ENCODE measurements at places on chromosomes 1 and 21.

DNA sequence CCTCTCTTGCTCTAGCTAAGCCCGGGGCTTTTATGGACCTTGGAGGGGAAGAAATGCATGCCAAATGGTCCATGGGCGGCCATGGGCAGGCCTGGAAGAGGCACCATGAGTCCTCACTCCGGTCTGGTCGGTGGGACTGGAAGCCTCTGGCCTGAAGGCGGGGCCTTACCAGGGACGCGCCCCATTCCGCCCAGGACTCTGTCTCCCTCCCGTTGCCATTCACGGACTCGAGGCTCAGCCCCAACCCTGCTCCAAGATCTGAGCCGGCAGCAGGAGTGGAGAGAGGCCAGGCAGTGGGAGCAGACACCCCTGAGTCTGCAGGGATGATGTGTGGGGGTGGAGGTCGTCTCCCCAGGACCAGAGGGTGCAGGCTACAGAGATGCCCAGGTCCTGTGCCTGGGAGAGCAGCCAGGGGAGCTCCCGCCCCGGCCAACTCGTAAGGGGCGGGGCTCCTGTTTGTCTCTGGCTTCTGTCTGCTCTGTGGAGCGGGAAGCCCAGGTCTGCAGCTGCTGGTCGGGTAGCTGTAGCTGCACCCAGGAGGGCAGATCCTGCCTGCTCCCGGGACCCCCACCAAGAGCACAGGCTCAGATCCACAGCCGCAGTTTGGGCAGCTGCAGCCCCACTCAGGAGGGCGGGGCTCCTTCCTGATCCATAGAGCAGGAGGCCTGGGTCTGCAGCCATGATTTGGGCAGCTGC, 8.3 kb upstream of the KANK4 start:
- DNase-seq, result no peak

GRCh38 chr21:23968008-23968407, 1639.3 kb downstream of the MRPL39 start:
- no peak for DNase-seq

DNA sequence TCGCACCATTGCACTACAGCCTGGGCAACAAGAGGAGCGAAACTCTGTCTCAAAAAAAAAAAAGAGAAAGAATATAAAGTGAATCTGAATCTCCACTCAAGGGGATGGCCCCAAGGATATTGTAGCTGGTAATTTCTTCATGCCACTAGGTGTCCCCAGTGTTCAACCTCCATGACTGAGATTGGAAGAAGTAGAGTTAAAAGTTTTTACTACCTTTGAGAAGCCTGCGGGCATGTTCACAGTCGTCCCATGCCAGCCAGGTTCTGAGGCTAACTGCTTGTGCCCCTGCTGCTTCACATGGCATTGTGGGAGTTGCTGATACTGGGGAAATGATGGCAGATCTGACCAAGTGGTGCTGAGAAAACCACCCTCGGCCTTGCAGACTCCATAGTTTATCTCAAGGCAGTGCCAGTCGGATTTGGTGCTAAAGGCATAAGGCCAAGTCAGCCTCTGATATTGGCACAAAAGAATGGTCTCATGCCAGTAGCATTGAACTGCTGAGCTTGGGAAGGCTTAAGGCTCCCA, 10.8 kb upstream of the SHISA4 start:
- no peak for DNase-seq

DNA sequence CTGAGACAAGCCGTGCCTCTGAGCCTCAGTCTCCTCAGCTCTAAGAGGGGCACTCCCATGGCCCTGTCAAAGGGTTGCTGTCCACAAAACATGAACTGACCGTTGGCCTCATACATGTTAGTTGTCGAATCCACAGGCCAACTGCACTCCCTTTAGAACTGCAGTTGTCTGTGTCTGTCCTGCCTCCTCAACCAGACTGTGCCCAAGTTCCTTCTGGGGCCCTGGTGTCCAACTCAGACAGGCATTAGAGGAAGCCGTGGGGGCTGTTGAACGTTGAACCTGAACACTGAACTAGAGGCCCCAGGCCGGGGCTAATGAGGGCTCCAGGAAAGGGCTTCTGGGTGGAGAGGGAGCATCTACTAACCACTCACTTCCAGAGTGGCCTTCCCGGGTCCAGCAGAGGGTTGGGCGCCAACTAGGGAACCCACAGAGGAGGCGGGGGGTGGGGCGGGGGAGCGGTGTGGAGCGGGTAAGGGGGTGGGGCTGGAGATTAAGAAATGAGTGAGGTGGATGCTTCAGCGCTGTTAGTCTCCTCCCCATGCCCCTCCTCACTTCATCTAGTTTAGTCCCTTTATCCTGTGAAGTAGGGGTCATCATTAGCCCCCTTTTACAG, at the start of gene RAB42:
TSS of gene RAB42 (plus strand) at position 558 of the 613 bp plus-strand sequence. CDS start 247 bp downstream, outside the sequence.
- no peak for DNase-seq
